B cell (primary cell): ENCODE measurements at places on chromosomes 16 and 17.

DNA sequence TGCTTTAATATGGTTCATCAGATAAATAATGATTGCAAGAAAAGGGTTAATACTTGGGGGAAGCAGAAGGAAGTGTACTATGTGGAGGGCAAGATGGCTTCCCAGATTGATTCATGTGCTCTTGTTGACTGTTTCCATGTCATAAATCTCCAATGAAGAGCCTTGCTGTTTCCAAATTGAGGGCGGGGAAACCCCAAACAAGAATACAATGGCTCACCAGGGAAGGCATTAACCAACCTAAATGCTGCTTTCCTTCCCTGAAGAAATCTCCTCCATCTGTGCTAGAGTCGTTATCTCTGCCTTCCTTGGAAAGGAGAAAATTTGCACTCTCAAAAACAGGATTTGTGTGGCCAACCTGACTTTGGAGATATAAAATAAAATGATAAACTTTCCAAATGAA, 28.0 kb upstream of the CDH13 start:
- DNase-seq: no peak

DNA sequence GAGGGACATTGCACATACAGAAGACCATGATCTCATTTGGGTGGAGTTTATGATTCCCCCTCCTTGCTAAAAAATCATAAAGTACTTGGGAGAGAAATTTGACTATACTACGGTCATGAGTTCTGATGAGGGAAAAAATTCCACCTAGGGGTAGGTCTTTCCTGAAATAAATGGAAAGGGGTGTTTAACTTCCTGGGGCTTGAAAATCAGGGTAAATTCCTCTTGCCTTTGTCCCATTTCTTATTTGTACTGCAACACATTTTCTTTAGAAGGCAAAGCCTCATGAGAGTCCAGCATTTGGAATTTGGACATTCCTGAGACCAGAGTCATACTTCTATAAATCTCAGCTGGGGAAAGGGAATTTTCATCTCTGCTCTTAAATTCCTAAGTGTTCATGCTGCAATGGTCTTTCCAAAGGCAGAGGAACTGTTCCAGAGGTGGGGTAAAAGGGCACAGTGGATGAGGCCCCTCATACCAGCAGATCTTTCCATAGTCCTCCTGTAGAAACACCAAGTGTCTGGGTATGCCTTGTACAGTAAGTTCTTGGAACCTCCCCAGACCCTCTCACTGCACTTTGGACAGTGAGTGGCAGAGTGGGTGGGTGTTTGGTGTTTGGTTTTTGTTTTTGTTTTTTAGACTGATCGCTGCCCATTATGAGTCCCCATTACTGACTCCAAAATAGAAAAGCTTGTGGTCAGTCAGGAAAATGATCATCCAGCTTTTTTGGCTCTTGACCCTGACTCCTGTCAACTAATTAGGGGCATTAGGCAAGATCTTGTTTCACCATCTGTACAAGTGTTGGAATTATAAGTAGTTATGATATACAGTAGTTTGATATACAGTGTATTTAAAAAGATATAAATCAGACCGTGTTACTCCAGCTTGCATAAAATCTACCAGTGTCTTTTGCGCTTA, 6.0 kb downstream of the LYRM1 start:
- no peak for DNase-seq

DNA sequence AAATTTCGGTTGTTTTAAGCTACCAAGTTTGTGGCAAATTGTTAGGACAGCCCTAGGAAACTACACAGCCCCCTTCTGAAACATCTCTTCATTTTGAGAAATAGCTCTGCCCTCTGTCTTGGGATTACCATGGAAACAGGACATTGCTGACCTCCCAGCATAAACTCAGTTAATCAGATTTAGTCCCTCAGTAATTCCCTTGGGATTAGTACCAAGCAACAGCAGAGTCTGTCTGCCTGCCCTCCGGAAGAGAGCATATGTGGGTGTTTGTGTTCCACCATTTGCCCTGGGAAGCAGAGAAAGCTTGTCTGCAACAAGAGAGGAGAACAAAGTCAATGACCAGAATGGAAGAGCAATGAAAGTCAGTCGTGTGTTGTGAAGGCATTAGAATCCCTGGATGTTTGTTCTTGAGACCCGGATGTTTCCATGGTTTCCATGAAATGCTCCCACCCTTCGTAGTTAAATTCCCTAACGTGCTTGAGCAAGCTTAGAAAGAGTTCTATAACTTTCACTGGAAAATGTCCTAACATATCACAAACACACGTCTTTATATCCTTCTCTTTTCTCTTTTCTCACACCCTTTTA, 26.2 kb downstream of the NUDT7 start:
- no peak for DNase-seq

DNA sequence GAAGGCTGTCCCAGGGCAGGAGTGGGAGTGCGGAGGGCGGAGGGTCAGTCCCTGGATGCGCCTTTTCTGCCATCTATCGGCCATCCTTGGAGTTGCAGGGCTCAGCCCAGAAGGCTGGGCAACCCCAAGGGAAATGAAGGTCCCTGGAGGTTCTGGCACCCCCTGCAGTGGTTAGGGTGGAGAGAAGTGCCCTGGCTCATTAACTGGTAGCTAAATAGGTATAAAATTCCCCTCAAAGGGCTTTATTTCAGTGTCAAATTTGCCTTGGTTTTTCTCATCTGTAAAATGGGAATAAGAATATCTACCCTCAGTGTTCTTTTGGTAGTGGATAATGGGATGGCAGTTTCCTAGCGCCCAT, 22.4 kb downstream of the C17orf75 start:
- DNase-seq: peak; percentile 93

DNA sequence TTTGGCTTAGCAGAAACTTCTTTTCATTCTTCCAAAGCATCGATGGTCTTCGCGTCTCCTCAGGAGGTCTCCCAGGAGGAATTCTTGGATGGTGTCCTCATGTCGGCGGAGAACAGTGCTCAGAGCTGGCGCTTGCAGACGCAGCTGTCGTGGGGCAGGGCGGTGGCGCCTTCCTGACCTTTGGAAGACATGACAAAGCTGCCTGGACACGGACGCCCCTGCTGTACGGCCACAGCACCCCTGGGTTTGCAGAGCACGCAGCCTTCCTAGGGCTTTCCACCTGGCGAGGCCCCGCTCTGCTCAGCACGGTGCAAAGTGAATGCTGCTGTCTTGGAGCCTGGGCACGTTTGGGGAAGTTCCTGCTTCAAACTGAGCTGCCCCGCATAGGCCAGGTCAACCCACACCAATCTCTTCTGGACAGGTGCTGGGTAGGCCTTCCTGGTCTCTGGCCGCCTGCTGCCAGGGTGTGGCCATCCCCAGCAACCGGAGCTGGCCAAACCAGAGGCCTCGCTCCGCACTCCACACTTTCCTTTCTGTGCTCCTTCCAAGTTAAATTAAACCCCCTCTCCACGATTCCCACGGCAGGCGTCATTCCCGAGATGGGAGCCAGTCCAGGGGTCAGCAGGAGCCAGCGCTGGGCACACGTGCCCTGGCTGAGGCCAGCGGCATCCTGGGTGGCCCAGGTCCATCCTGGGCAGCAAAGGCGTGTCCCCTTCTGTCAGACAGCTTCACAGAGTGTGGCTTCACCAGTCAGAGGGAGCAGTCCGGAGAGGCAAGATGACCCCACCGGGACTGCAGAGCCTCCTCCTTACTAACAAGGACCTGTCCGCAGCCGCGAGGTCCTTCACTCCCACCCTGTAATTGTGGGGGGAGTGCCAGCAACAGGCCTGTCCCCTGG, 15.0 kb upstream of the KREMEN2 start:
- no peak for DNase-seq

DNA sequence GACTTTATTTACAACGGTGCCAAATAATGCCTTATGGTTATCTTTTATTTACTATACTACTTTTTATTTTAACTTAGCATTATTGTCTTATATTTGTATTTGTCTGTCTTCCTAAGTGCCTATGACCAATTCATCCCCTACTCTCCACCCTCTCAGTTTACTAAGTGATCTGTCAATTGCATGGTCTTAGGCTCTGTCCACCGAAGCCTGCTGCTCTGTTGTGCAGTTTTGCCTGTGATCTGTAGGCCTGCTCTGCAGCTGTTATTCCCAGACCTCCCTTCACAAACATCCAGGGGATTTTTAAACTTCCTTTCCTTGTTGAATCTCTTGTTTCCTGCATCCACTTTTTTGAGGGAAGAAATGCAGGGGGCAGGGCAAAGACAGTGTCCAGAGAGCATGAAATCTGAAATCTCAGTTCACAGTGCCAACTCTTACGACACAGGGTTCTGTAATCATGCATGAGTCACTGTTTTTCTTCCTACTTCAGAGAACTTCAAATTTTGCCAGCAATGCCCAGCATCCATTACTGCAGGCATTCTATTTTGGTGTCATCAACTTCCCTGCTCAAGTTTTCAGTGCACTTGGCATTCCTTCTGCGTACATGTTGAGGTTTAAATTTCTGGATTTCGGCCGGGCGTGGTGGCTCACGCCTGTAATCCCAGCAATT, 11.4 kb downstream of the SLFN5 start:
- DNase-seq: no peak

DNA sequence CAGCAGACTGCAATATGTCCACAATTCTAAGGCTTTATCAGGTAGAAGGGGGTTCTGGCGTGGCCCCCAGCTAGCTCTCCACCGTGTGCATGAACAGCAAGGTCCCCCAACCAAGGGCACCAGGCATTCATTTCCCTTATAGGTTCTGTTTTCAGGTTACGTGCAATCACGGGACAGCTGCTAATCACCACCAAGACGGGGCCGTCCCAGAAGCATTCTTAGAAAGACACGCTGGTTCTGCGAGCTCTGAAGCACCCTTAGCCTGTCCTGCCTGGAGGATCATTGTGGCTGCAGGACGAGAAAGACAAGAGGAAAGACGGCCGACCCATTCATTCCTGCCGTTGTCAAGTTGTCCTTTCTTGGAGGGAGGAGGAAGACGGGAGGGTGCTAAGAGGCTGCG, 302.9 kb downstream of the SOX9 start:
- DNase-seq: no peak

GRCh38 chr16:81601008-81601428, 156.4 kb downstream of the CMIP start:
- DNase-seq: no peak

DNA sequence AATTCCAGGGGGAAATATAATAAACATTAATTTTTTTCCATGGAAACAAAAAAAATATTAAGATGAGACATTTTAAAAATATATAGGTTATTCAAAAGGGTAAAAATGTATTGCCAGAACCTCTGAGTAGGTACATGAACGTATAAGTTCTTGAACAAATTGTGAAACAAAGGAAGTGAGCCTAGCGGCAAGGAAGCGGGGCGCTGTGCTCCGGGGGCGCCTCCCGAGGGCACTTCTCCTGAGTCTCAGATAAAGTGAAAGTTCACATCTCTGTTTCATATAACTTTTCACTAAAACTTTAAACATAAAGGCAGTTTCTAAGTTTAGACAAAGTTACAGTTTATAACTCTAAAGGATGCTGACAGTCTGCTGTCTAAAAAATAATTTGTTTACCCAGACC, 52.3 kb downstream of the TNRC6C start:
- DNase-seq: no peak

DNA sequence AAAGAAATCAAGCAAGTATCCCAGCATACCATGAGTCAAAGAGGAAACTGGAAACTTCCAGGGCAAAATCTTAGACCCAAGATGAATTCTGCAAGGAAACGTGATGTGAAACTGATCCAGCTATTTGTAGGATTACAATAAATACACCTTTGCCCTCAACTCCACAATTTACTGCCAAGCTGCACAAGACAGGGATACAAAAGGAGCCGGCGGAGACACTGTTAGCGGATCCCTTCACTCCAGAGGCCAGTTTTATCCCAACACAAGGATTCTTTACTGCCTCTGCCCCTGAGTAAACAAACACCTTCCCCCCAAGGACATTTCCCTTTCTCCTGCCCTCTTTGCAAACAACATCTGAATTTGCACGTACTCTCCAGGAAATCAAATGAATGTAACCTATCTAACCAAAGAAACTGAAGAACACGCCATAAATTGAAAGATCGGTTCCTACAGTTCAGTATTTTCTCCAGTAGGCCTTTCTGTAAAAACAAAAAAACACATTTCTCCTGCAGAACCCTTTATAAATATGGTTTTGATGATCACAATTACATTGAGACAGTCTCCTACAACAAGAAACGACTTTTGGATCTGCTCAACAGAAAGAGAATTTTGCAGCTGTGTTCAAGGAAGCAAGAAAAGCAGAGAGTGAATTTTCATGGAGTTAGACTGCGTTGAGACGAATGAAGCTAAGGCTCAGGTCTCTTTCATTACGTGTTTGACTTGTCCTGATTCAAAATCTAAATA, 1.4 kb upstream of the CBX2 start:
- DNase-seq: no peak

DNA sequence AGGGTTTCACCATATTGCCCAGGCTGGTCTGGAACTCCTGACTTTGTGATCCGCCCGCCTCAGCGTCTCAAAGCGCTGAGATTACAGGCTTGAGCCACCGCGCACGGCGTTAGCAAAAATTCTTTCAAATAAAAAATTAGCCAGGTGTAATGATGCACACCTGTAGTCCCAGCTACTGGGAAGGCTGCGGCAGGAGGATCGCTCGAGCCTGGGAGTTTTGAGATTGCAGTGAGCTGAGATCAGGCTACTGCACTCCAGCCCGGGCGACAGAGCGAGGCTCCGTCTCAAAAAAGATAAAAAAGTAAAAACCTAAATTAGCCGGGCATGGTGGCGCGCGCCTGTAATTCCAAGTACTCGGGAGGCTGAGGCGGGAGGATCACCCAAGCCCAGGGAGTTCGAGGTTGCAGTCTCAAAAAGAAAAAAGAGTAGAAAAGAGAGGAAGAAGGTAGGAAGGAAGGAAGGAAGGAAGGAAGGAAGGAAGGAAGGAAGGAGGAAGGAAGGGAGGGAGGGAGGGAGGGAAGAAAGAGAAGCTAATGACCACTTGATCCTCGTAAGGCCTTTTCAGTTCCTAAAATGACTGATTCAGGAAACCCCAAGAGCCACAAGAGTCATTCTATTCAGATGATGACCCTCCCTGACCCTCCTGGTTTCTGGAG, 59.2 kb downstream of the SRL start:
- no peak for DNase-seq

DNA sequence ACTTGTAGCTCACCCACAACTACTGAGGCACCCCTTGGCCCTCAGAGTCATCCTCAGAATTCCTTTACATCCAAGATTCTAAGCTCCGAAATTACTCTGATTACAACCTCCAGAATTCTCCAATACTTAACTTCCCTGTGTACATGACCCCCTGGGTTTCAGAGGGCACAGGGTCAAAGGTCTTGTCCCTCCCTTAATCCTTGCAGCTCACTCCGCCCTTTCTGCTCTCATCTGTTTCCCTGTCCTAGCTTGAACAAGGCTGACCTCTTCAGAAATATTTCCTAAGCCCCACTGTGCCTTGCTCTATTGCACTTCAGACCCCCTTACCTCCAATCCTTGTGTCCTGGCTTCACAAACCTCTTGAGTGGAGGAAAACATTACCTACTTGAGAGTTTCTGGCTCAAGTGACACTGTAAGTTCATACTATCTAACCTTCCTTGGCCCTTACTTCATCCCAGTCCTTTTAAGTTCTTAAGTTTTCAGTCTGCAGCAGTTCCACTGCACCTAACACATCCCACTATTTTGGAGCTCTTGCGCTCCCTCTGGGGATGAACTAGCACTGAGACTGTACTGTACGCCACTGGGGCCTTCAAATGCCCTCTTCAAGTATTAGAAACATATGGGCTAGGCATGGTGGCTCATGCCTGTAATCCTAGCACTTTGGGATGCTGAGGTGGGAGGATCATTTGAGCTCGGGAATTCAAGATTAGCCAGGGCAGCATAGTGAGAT, 6.2 kb downstream of the N4BP1 start:
- no peak for DNase-seq

GRCh38 chr16:60241671-60242070, 1507.6 kb upstream of the GOT2 start:
- no peak for DNase-seq
